ENCODE measurements at places on chromosomes 2 and 18. TPM values are rescaled to one million over a fixed set of nuclear protein-coding genes. Genes with fewer than 3 reads are reported as not detected.

DNA sequence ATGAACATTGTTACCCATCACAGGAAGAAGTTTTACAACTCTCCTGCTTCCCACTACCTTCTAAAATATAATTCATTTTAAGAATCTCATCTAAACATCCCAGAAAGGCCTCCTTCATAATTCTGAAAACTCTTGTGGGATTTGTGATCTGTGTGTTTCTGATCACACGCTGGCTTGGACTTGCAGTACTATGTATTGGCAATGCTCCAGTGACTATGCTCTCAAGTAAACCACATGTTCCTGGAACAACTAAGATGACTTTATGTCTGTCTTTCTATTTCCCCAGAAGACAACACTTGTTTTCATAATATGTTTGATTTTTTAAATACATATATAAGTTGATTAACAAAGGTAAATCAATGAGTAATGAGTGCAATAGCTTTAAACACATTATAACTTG, 376.6 kb upstream of the NETO1 start:
- no peak overlapping the region for H3K27ac ChIP-seq
- DNase-seq: no peak
- no peaks in the 10 kb centered on the region for H3K36me3 ChIP-seq
- no peaks in the 10 kb centered on the region for H3K27me3 ChIP-seq

The DPP4 gene
- total RNA-seq: 147 TPM

DNA sequence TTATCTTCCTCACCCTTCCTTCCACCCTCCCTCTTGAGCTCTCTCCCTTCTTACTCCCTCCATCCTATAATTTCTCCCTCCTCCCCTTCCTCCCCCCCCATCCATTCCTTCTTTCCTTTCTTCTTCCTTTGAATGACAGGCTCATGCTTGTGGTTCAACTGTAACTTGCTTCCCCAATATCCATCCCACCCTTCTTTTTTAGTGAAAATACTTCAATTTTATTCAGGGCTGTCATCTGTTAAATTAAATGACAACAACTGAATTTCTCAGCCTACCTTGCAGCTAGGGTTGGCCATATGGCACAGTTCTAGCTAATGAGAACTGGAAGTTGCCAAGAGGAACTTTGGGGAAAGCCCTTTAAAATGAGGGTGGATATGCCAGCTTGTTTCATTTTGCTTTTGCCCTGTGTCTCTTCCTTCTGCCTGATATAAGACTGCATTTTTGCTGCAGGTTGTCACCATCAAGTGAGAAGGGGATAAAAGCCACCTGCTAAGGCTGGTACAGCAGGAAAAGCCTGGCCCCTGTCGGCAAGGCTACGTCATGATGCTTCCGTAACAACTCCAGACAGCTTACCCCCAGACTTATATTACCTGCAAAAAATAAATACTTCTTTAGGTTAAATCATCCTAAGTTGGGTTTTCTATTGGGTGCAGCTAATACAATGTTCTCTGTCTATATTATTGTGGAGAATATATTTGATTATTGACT, 121.8 kb downstream of the NXPH2 start:
- DNase-seq: no peak
- H3K27ac ChIP-seq: no peak overlapping the region
- no peak overlapping the region for H3K4me3 ChIP-seq
- H3K27me3 ChIP-seq: no peaks in the 10 kb centered on the region

- no peaks in the 10 kb centered on the region for H3K36me3 ChIP-seq
- no peaks in the 10 kb centered on the region for H3K4me1 ChIP-seq
- DNase-seq: peak; percentile 21
Measured at GRCh38 chr2:195382186-195382585, 274.8 kb upstream of the SLC39A10 start.

DNA sequence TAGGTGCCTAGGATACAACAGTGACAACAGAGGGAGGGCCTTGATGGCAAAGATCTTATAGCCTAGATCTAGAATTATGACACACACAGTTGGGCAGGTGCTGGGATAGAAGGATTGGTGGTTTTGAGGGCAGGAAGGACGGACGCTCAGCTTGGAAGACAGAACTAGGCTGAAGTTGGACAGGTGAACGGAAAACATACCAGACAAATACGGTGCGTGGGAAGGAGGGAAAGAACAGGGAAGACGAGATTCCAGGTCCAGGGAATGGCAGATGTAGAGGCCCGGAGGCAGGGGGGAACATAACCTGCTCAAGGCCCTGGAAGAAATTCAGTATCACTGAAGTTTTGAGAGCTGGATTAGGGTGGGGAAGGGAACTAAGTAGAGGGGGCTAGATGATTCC, 40.8 kb downstream of the CRACDL start:
- no peaks in the 10 kb centered on the region for H3K4me1 ChIP-seq
- no peak for DNase-seq
- H3K27ac ChIP-seq: no peak overlapping the region
- H3K36me3 ChIP-seq: no peaks in the 10 kb centered on the region

DNA sequence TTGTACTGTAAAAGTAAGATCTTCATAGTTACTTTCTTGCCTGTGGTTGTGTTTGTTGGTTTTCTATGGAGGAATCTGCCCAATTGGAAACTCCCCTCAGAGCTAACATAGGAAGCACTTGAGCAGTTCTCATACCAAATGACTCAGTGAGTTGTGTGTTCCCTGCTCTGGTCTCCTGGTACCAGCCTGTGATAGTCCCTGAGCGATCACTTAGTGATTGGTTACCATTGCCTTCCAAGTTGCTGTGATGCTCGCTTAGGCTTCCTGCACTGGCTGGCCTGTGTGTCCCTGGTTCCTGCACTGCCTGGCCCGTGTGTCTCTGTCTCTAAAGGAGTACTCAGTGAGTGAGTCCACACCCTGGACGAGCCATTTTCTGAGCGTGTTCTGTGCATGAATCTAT, 133.0 kb downstream of the MAP4K4 start:
- H3K4me1 ChIP-seq: peaks cover 21% of the 10 kb centered on the region
- H3K36me3 ChIP-seq: no peaks in the 10 kb centered on the region
- no peak for DNase-seq
- no peak overlapping the region for H3K4me3 ChIP-seq
- no peak overlapping the region for H3K27ac ChIP-seq

DNA sequence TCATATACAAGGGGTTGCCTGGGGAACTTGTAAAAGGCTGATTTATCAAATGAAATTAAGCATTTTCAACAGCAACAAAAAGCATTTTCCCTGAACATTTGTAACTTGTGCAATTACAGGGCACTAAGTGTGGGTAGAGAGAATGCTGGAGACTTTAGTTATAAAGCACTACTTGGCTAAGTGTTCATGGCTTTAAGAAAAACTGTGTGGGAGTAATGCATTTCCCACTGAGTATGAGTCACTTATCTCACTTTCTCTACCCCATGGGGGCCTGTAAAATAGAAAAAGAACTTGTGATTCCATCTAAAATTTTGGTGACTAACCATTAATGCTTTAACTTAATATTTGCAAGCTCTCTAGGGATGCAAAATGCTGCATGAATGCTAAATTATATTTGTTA, 193.4 kb downstream of the CCDC102B start:
- no peaks in the 10 kb centered on the region for H3K36me3 ChIP-seq
- no peak overlapping the region for H3K4me3 ChIP-seq

The RANBP2 gene
- 80.0 TPM for total RNA-seq

- H3K36me3 ChIP-seq: no peaks in the 10 kb centered on the region
- no peak overlapping the region for H3K4me3 ChIP-seq
- no peak for DNase-seq
- no peaks in the 10 kb centered on the region for H3K4me1 ChIP-seq
- no peaks in the 10 kb centered on the region for H3K27me3 ChIP-seq
Measured at GRCh38 chr2:195563857-195564512, 93.0 kb upstream of the SLC39A10 start.

- H3K36me3 ChIP-seq: no peaks in the 10 kb centered on the region
- no peak overlapping the region for H3K27ac ChIP-seq
- no peak overlapping the region for H3K4me3 ChIP-seq
- no peaks in the 10 kb centered on the region for H3K4me1 ChIP-seq
- H3K27me3 ChIP-seq: no peaks in the 10 kb centered on the region
Measured at GRCh38 chr2:121709776-121710469, 26.8 kb downstream of the NIFK start.

The FSHR gene
- total RNA-seq: not detected

GRCh38 chr2:204354442-204354856, 190.8 kb upstream of the PARD3B start:
- no peak for DNase-seq
- H3K27ac ChIP-seq: no peak overlapping the region

DNA sequence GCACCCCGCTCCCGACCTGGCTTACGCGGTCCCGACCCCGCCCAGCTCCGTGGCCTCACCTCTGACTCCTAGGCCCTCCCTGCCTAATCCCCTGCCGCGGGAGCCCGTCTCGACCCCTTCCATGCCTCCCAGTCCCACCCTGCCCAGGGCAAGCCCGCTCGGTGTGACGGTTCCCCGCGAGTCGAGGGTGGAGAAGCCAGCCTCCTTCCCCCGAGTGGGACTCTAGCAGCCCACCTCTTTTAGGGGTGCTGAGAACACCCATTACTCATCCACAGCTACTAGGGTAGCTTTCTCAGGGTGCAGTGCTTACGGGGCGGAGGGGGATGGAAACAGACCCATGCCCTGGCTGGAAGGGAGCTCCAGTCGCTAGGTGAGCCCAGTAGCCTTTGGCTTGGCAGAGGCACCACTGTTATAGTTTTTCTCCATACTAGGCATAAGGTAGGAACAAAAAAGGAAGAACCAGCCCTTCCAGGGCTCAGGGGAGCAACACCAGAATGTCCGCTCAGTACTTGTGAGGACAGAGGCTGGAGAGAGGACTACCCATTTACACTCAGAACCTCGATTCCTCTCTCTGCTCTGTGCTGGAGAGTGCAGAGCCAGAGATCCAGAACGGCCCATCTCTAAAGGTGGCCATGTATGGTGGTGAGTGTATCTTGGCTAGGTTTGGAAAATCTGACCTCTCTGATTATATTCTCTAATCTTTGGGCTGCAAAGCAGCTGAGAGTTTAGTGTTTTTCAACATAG, 606 bp downstream of the AGBL5 start:
- peak overlapping the region; percentile 93 for H3K4me3 ChIP-seq
- H3K27me3 ChIP-seq: no peaks in the 10 kb centered on the region
- H3K4me1 ChIP-seq: peaks cover 4% of the 10 kb centered on the region
- peak overlapping the region; percentile 80 for H3K27ac ChIP-seq

The CAPN13 gene
- 387 TPM for total RNA-seq

GRCh38 chr18:8611916-8612576, 2.8 kb downstream of the RAB12 start:
- H3K4me1 ChIP-seq: no peaks in the 10 kb centered on the region
- no peaks in the 10 kb centered on the region for H3K27me3 ChIP-seq
- no peak overlapping the region for H3K27ac ChIP-seq
- no peak for DNase-seq
- no peaks in the 10 kb centered on the region for H3K36me3 ChIP-seq
- no peak overlapping the region for H3K4me3 ChIP-seq

DNA sequence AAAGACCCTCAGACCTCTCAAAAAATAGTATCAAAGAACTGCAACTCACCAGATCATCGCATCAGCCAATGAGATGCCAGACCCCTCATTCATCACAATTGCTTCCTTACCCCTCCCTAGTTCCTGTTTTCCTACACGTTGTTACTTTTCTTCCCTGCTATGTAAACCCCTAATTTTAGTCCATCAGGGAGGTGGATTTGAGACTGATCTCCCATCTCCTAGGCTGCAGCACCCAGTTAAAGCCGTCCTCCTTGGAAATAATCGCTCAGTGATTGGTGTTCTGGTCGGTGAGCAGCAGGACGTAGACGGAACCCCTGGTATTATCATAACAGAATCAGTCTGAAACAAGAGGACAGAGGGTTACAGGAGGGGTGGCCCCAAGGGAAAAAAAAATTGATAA, 44.0 kb upstream of the MAP4K4 start:
- no peak overlapping the region for H3K4me3 ChIP-seq
- H3K36me3 ChIP-seq: no peaks in the 10 kb centered on the region
- no peaks in the 10 kb centered on the region for H3K4me1 ChIP-seq
- H3K27ac ChIP-seq: no peak overlapping the region
- H3K27me3 ChIP-seq: no peaks in the 10 kb centered on the region
- DNase-seq: no peak

DNA sequence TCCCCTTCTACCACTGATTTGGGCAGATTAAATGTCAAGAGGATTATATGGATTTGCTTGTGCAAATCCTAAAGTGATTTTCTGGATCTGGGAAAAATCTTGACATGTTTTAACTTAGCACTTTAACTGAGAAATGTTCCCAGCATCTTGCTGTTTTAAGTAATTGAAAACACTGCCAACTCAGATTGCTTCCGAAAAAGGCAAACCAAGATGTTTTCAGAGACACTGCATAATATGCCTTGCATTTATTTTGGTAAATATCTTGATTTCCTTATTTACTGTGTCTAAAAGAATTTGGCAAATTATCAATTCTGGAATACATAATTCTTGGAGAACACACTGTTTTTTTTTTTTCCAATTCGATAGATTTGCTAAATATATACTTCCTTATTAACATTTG, 385.0 kb upstream of the FAM98A start:
- no peaks in the 10 kb centered on the region for H3K4me1 ChIP-seq
- H3K27me3 ChIP-seq: no peaks in the 10 kb centered on the region
- no peak for DNase-seq

GRCh38 chr2:191478799-191479679, 198.9 kb upstream of the NABP1 start:
- H3K27me3 ChIP-seq: no peaks in the 10 kb centered on the region
- no peak for DNase-seq
- no peak overlapping the region for H3K27ac ChIP-seq
- no peaks in the 10 kb centered on the region for H3K4me1 ChIP-seq
- no peaks in the 10 kb centered on the region for H3K36me3 ChIP-seq

GRCh38 chr18:75681538-75682115, 254.1 kb upstream of the SMIM21 start:
- H3K27ac ChIP-seq: no peak overlapping the region
- no peak overlapping the region for H3K4me3 ChIP-seq
- no peaks in the 10 kb centered on the region for H3K36me3 ChIP-seq
- no peaks in the 10 kb centered on the region for H3K27me3 ChIP-seq
- H3K4me1 ChIP-seq: no peaks in the 10 kb centered on the region

The APCDD1 gene
- 5.4 TPM for total RNA-seq
